ENCODE measurements at places on chromosomes 1 and 21.

- DNase-seq, result no peak
Measured at GRCh38 chr1:78038491-78038939, 7.3 kb upstream of the GIPC2 start.

DNA sequence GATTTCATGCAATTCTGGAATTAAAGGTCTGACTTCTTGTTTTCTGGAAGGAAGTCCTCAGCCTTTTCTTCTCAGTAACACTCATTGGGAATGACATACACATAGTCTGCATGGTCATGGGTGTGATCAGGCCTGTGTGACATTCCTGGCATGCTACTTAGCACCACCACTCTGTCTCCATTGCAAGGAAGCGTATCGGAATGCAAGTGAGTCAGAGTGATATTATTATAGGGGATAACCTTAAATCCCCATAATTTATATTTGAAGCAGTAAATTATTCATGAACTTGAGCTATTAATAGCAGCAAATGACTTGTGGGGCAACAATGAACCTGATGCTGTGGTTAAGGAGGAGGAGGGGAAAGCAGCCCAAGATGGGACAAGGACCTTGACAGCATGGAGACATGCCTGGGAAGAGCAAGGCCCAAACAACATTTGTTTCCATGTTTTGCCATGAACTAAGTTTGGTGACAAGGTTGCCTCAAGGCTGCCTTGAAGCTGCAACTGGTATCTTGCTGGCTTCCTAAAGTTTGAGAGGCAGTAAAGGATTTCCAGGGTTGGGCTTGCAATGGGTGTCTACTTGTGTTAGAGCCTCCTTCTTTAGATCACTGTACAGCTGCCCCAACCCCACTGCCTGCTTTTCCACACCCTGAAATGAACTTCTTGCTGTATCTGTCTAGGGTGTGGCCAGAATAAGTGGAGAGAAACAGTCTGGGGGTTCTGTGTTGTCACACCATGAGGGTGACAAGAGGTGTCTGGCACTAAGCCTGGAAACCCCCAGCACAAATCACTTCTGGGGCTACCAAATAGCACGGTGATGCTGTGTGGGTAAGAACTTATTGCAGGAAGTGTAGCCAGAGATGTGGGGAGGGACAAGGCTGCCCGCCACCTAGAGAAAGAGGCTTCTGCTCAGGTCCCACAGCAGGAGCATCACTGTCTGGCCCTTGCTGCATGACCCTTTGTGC lies 4.6 kb downstream of the MAB21L3 start:
- no peak for DNase-seq

- DNase-seq, result no peak
Measured at GRCh38 chr21:46562472-46562871, 42.4 kb downstream of the S100B start.

DNA sequence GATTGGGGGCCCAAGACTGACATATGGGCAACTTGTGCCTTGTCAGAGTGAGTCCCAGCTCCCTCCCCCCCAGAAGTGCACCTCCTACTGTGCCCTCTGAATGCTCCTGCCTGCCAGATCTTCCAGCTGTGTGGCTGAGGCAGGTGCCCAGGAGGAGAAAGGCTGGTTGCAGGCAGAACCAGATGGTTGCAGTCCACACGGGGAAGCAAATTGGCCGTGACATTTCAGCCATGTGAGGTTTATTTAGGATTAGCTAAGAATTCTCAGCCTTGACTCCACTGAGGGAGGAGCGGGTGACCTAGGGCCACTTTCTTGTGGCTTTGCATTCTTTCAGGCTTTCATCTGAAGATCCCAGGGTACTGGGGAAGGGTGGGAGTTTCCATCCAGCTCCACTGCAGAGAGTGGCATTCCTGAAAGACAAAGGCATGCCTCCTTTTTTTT lies 33.8 kb downstream of the PEX14 start:
- DNase-seq, result no peak

DNA sequence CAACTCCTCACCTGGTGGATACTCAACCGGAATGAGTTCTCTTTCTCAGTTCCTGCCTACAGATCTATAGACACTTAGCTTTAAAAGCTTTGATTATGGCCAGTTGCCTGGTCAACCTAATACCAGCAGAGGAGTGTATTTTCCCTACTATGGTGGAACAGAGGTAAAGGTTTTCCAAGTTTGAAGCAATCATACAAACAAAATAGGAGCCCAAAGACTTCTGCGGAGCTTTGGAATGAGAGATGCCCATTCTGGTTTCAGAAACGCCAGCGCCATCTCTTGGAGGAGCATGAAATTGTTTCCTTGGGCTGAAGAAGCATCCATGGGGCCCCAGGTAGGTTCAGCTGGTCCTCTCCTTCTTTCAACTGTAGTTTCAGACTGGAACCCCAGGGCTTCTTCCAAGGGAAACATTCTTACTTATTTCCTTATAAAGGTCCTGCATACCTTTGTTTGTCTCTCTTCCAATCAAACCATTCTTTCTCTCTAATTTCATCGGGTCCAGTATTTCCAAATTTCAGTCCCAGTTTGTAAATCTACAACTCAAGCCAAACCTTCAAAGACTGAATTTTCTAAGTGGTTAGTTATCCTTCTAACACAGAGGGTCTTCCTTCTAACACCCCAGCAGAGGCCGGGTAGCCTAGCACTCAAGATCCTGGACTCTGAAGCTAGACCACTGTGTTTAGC lies 95.9 kb downstream of the KCNJ15 start:
- DNase-seq, result no peak

DNA sequence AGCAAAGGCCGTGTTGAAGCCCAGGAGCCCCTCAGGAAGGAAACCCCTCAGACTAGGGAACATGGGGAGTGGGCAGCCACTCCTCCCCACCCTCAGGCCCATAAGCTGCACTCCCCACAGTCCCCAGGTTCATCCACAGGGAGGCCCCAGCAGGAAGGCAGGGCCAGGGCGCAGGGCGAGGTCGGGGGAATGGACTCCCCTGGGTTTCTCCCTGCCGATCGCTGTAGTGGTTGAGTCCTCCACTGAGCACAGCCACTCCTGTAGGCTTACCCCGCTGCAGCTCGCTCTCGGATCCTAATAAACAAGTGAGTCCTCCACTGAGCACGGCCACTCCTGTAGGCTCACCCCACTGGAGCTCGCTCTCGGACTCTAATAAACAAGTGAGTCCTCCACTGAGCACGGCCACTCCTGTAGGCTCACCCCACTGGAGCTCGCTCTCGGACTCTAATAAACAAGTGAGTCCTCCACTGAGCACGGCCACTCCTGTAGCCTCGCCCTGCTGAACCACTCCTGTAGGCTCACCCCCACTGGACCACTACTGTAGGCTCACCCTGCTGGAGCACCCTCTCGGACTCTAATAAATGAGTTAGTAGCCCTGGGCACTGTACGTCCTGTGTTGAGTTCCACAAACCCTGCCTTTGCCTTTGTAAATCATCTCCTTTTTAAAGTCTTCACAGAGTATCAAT lies 16.2 kb upstream of the COL18A1 start:
- no peak for DNase-seq

- no peak for DNase-seq
Measured at GRCh38 chr1:55285834-55286233, 70.7 kb upstream of the USP24 start.

DNA sequence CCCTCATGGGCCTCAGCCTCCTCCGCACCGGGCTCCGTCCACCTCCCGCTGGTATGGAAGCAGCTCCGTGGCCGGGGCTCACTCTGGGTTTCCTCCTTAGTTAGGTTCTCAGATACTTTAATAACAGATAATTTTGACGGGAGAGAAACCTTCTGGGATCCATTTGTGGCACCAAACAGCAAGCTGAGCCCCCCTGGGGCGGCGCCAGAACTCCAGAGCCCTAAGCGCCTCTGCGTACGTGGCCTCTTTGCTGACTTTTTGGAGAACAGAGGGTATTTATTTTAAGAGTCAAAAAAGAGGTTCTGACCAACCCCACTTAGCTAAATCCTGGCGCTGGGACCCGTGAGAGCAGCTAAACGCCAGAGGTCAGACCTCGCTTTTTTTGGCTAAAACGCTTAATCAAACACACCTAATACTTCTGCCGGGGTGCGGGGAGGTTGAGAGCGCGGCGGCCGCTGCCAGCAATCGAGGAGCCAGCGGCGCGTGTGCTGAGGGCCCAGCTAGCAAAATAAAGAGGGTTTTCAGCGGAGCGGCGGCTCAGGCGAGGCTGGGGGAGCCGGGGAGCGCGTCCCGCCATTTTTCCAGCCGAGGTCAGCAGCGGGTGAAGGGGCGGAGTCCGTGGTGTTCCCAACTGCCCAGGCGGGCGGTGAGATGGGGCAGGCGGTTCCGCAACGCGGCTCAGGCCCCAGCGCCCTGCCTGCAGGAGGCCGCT lies 171.7 kb downstream of the PRDM16 start:
- no peak for DNase-seq

- DNase-seq, result no peak
Measured at GRCh38 chr1:179976970-179977651, 22.5 kb downstream of the CEP350 start.

GRCh38 chr1:211352985-211353515 lies 26.4 kb downstream of the TRAF5 start:
- DNase-seq, result no peak

GRCh38 chr1:5660141-5660935 lies 331.9 kb downstream of the NPHP4 start:
- no peak for DNase-seq

DNA sequence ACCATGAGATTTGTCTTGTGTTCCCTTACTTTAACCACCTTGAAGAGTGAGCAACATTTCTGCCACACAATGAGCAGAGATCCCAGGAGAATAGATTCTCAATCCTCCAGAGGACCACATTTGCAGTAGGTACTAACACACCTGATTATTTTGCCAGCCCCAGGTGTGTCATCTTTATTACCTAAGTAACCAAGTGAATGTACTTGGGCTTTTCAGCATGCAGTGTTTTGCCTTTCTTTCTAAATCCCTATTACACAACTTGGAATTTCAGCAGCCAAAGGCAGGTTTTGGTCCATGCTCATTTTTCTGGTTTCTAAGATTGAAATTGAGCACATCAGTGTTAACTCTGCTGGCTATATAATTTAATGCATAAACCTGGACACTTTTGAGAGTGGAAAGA lies 43.2 kb upstream of the ST6GALNAC5 start:
- DNase-seq, result no peak

GRCh38 chr1:201172326-201172725 lies 18.1 kb upstream of the TMEM9 start:
- no peak for DNase-seq

- DNase-seq, result no peak
Measured at GRCh38 chr1:66380452-66381212, 153.3 kb upstream of the SGIP1 start.

DNA sequence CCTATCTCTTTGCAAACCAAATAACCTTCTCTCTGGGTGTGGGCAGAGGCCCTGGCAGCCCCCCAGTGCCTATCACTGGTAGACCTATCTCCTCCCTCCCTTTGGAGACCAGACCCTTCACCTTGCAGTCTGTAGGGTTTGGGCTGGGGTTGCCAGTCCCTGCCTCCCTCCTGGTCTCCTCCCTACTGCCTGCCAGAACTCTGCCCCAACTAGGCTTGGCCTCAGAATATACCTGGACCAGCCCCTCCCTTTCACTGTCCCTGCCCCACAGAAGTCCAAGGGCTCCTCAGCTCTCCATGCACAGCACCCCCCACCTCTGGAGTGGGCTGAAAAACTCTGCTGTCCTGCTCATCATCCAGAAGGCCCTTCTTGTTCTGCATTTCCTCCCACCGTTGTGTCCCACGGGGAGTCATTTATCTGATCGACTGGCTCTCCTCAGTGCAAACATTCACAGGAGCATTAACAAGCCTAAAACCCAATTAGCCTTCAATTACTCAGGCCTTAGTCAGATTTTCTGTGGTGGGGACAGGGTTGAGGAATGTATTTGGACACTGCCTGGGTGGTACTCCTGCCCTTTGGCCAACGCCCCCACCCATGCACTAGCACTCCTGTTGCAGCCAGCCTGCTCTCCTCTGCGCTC lies 27.7 kb upstream of the DMBX1 start:
- DNase-seq, result no peak

GRCh38 chr1:180672105-180672504 lies 40.3 kb downstream of the XPR1 start:
- no peak for DNase-seq

- no peak for DNase-seq
Measured at GRCh38 chr1:87108814-87109411, 194.5 kb downstream of the HS2ST1 start.

- no peak for DNase-seq
Measured at GRCh38 chr1:33468011-33468410, 4.4 kb upstream of the ZSCAN20 start.

DNA sequence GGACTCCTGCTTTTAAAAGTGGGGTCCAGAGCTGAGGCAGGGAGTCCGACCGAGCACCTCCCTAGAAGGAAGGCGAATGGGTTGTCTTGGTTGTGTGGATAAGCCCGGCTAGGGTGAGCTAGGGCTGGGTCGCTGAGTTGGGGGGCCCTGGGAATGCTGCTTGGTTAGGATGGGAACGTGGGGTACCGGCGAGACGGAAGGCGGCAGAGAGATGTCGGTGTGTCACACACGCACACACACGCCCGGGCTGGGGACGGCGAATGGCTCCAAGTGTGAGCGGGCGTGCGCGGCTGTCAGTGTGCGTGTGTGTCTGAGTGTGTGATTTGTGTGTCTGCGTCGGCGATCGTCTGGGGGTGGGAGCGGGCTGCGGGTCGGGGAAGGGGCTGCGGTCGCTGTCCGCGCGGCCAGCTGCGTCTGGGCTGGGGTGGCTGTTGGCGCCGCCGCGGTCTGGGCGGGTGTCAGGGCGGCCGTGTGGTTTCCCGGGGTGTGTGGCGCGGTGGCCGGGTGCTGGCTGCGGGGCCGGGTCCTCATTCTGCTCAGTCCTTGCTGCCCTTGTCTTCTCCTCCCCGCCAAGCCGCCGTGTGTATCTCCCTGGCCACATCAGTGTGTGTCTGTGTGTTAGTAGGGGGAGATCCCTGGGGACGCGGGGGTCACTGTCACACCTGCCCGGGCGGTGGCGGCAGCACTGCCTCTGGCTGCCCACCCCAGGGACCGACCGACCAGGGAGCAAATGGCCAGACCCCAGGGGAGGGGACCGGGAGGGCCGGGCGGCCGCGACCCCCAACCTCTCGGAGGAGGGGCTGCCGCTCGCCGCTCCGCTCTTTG lies 1.1 kb downstream of the EFNA3 start:
- DNase-seq, result no peak

- DNase-seq, result no peak
Measured at GRCh38 chr1:226704169-226704937, 34.7 kb downstream of the ITPKB start.

Measured in substantia nigra (tissue), 51 donors.